ENCODE measurements at places on chromosomes 4 and X.

GRCh38 chr4:139734201-139734874 lies 68.7 kb downstream of the MGST2 start:
- no peak for DNase-seq

DNA sequence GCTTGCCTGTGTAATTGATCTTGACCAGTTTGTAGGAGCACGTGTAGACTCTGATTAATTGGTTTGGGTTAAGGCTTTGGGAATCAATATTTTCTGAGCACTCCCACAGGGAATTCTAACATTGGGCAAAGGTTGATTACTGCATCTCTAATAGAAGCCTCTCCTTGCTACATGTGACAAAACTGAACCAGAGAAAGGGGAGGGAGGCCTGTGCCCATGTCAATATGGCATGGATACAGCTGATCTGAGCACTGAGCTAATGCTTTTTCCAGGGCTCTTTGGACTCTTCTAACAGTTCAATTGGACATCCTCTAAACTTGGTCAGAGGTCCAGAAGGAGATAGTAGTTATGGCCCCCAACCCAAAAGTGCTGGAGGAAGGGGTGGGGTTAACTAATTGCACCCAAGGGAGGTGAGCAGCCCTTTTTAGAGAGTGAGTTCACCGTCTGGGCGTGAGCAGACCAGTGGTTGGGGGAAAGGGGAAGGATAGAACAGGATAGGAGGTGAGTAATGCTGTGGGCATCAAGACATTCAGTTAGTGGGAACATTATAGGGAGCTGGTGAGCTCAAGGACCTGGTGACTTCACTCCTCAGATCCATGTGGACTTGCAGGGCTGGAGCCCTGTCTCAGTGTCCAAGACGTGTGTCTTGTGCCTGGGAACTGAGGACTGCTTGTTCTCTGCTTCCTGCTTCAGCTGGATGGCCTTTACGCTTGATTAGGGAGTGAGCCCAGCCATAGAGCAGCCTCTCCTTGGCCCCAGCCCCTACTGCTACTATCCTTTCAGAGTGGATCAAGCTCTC lies 22.8 kb downstream of the MSN start:
- DNase-seq = no peak

DNA sequence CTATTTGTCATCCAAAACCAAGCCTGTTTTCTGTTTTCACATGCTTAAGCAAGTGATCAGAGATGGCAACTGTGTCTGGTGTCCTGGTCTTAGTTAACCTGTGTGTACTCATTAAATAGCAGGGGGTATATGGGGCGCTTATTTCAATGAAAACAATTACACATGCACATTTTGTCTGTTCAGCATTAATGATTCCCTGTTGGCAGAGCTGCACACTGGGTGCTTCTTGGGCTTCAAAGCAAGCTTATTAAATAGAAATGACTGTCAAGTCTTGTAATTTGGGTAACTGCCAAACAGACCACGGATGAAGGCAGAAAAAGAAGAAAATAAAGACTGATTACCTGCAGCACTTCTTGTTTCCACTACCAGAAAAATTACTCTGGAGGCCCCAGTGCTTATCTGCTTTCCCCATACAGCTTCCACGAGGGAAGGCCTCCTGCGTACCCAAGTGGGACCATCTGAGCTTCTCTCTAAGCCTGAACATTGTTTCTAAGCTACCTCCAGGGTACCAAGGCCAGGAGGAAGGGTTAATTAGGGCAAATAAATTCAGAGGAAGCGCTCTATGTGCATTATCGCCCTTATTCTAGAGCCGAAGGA lies 107.2 kb upstream of the TBL1X start:
- DNase-seq = no peak

- DNase-seq = no peak
Measured at GRCh38 chr4:74166135-74166534, 8.2 kb downstream of the MTHFD2L start.

DNA sequence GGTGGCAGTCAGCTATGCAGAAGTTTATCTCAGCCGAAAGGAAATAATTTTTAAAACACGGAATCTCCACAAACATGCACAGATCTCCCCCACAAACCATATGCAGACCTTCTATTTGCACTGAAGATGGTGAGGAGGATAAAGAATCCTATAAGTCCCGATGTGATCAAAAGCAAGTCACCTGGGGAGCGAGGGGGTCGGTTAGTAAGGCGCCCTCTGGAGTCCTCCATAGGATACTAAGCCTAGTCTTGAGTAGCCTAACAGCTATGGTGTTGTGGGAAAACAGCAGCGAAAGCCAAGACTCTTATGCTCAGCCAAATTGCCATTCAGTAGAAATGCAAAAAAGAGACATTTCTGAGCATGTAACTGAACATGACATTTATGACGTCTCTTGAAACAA lies 210.9 kb downstream of the FRMPD4 start:
- no peak for DNase-seq

GRCh38 chr4:24477919-24478318 lies 106.4 kb downstream of the DHX15 start:
- no peak for DNase-seq

DNA sequence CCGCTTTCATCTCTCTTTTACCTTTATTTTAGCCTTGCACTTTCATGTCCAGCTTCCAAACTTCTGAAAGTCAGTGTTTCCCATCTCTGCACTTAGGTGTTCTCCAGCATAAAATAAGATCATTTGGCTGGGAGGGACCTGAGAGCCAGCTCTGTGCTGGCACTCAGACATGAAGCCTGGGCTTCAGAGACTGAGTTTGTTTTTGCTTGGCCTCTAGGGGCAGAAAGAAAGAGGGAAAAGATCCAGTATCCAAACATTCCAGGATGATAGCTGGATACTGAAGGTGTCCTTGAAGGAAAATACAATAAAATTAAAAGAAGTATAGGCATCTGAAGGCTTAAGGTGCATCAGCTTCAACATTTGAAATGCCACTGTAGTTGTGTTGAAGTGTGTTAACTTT lies 202.4 kb upstream of the ZIC3 start:
- no peak for DNase-seq

DNA sequence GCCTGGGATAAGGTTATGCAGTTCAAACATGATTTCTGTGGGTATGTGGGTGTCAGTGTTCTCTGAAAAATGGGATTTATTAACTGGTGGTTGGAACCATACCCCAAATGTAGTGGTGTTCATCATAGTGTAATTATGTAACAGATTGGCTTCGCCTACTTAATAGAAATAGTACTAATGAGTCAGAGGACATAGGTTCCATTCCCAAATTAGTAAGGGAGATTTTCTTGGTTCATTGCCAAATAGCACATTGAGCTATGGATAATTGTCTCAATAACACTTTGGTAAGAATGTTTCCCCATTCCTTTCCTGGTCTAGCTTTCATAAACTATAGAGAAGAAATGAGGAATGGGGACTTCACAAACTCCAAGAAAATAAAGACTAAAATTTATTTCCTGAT lies 20.5 kb upstream of the CYBB start:
- DNase-seq = no peak

Measured in stimulated activated CD8-positive, alpha-beta memory T cell treated with anti-CD3 and anti-CD28 coated beads, Interleukin-4, amount 100 ng/mL, for 1 hour (primary cell).